ENCODE measurements at places on chromosomes 3 and 15.

DNA sequence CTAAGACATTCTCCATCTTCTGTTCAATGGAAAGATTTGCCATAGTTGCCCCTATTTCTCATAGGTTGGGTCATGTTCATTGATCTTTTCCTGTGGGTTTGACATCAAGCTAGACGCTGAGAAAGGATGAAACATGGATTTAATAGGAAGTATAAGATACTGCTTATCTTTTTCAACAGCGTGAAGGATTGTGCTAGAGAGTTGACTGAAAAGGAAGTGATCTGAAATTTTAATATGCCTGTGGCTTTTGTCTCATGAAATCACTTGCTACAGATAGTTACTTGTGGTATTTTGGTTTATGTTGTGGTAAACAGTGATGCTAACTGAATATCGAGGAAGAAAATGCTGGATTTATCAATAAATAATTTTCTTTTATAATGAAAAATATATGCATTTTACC is 442.9 kb downstream of the EDEM1 start:
- no peaks in the 10 kb centered on the region for H3K27me3 ChIP-seq
- no peak overlapping the region for H3K4me3 ChIP-seq
- no peak overlapping the region for H3K27ac ChIP-seq
- H3K4me1 ChIP-seq: no peaks in the 10 kb centered on the region

GRCh38 chr15:93257920-93258319 is 168.9 kb upstream of the RGMA start:
- H3K4me1 ChIP-seq: no peaks in the 10 kb centered on the region
- no peak overlapping the region for H3K27ac ChIP-seq
- no peaks in the 10 kb centered on the region for H3K36me3 ChIP-seq

GRCh38 chr3:156691920-156692319 is 17.5 kb downstream of the TIPARP start:
- peaks cover 3% of the 10 kb centered on the region for H3K36me3 ChIP-seq
- peak overlapping the region; percentile 67 for H3K27ac ChIP-seq
- H3K27me3 ChIP-seq: no peaks in the 10 kb centered on the region
- peak; percentile 85 for DNase-seq
- peaks cover 17% of the 10 kb centered on the region for H3K4me1 ChIP-seq

- H3K27ac ChIP-seq: no peak overlapping the region
- H3K4me1 ChIP-seq: no peaks in the 10 kb centered on the region
- no peaks in the 10 kb centered on the region for H3K27me3 ChIP-seq
- H3K36me3 ChIP-seq: no peaks in the 10 kb centered on the region
- H3K4me3 ChIP-seq: no peak overlapping the region
These were observed 144.1 kb downstream of the SOX2 start for GRCh38 chr3:181855825-181856224.

GRCh38 chr3:74561881-74562280 is 52.6 kb downstream of the CNTN3 start:
- no peaks in the 10 kb centered on the region for H3K27me3 ChIP-seq
- no peak overlapping the region for H3K4me3 ChIP-seq
- H3K27ac ChIP-seq: no peak overlapping the region

GRCh38 chr15:83104141-83104540 is 3.3 kb upstream of the TM6SF1 start:
- no peaks in the 10 kb centered on the region for H3K4me1 ChIP-seq
- no peak for DNase-seq
- H3K36me3 ChIP-seq: no peaks in the 10 kb centered on the region
- H3K27me3 ChIP-seq: peaks cover 16% of the 10 kb centered on the region
- H3K27ac ChIP-seq: no peak overlapping the region

DNA sequence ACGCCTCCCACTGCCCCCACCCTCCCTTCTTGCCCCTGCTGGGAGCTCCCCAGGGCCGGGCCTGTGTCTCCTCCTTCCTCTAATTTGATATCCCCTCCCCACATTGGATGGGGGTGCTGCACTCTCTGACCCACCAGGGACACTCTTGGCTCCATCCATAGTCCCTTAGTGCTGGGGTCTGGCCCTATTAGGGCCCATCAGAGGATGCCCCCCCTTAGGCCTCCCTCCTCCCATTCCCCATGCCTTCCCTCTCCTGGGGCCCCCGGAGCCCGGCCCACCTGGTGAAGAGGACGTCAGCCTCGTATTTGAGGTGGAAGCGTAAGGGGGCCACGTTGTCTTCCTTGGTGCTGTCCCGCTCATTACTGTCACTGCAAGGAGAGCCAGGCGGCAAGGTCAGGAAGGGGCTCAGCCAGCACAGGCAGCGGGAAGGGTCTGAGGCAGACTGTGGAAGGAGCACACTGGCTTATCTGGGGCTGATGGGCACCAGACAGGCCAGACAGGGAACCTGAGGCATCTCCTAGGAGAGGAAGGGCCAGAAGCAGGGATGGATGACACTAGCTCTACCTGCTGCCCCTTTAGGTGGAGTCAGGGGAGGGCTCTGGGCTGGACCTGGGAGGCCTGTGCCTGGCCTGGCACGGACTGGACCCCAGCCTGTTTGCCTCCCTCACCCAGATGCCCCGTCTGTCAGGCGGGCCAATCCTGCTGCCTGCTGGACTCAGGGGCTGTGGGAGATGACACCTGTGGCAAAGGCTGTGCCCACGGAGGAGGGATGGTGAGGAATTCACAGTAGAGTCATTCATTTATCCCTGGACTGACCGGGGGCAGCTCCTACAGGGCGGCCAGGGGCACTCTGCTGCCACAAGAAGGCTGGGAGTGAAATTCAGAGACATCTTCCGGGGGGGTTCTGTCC is 36.2 kb downstream of the FEM1B start:
- no peaks in the 10 kb centered on the region for H3K27me3 ChIP-seq
- H3K4me3 ChIP-seq: no peak overlapping the region
- DNase-seq: no peak
- no peaks in the 10 kb centered on the region for H3K4me1 ChIP-seq

- H3K4me1 ChIP-seq: peaks cover 6% of the 10 kb centered on the region
- no peak overlapping the region for H3K27ac ChIP-seq
- H3K4me3 ChIP-seq: no peak overlapping the region
- DNase-seq: no peak
- H3K27me3 ChIP-seq: no peaks in the 10 kb centered on the region
These were observed 321.0 kb upstream of the C2CD4B start for GRCh38 chr15:62486041-62486440.

GRCh38 chr3:64462203-64462602 is 225.6 kb downstream of the ADAMTS9 start:
- peak overlapping the region; percentile 62 for H3K27ac ChIP-seq
- no peaks in the 10 kb centered on the region for H3K36me3 ChIP-seq
- DNase-seq: peak; percentile 79
- H3K4me3 ChIP-seq: peak overlapping the region; percentile 39
- H3K27me3 ChIP-seq: peaks cover 2% of the 10 kb centered on the region

DNA sequence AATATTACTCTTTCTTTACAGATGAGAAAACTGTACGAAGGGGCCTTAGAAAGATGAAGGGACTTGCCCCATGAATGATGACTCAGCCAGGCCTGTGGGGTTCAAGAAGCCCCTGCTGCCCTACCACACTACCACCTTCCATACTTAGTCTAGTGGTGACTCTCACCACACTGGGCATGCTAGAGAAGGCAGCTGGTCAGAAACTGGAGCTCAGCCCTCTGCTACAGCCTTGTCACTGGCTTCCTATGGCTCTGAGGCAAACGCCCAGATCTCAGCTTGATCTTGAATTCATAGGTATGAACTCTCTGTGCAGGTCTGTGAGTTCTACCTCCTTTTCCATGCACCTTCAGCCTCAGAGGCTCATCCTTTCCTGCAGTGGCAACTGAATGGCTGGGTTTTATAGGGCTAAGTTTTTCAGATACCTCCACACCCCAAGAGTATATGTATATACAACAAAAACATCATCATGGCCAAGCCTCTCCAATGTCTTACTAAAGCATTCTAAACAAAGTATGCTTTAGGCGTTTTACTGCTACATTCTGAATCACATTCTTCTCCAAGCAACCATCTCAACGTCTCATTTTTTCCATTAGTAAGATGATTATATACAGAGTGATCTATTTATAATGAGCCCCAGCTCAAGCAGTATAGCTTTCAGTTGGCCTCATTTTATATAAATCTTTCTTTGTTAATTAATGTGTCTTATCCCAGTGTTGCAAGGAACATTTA is 234.1 kb downstream of the GREM1 start:
- no peak overlapping the region for H3K27ac ChIP-seq
- H3K4me3 ChIP-seq: no peak overlapping the region
- no peak for DNase-seq

- H3K27ac ChIP-seq: no peak overlapping the region
- peak; percentile 29 for DNase-seq
- H3K27me3 ChIP-seq: no peaks in the 10 kb centered on the region
- no peaks in the 10 kb centered on the region for H3K36me3 ChIP-seq
These were observed 12.2 kb downstream of the RTP1 start for GRCh38 chr3:187209491-187209890.

GRCh38 chr3:127732879-127733350 is 60.2 kb downstream of the ABTB1 start:
- no peaks in the 10 kb centered on the region for H3K36me3 ChIP-seq
- H3K4me1 ChIP-seq: peaks cover 21% of the 10 kb centered on the region
- no peaks in the 10 kb centered on the region for H3K27me3 ChIP-seq
- no peak overlapping the region for H3K4me3 ChIP-seq

DNA sequence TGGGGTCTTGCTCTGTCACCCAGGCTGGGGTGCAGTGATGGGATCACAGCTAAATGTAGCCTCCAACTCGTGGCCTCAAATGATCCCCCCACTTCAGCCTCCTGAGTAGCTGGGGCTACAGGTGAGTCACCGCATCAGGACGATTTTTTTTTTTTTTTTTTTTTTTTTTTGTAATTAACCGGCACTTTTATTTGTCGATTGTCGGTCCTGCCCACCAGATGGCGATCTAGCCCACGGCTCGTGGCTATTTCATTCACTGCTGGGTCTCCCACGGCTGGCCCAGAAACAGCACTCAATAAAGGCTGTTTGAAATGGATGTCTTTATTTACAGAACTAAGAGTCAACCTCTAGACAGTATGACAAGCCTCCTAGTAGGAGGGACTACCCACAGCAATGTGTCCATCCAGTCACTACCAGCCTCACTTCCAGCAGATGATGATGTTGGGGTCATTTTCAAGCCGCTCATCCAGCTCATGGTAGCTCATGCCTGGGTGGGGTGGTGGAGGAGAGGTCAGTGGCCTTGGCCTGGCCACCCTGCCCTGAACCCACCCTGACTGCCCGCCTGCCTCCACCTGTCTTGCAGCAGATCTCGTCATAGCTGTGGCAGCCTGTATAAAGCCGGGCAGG is 1.8 kb upstream of the ZMYND10 start:
- no peak overlapping the region for H3K4me3 ChIP-seq
- H3K27ac ChIP-seq: no peak overlapping the region
- no peaks in the 10 kb centered on the region for H3K27me3 ChIP-seq
- H3K36me3 ChIP-seq: no peaks in the 10 kb centered on the region

DNA sequence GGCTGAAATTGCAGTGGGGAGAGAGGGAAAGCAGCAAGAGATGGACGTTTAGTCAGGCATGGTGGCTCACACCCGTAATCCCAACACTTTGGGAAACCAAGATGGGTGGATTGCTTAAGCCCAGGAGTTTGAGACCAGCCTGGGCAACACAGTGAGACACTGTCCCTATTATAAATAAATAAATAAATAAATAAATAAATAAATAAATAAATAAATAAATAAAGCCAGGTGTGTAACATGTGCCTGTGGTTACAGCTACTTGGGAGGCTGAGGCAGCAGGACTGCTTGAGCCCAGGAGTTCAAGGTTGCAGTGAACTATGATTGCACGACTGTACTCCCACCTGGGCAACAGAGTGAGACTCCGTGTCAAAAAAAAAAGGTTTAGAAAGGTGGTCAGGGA is 54.0 kb upstream of the ARPP19 start:
- no peaks in the 10 kb centered on the region for H3K27me3 ChIP-seq
- H3K27ac ChIP-seq: no peak overlapping the region
- H3K36me3 ChIP-seq: no peaks in the 10 kb centered on the region
- DNase-seq: no peak

- H3K4me1 ChIP-seq: no peaks in the 10 kb centered on the region
- no peak overlapping the region for H3K27ac ChIP-seq
- H3K4me3 ChIP-seq: no peak overlapping the region
- no peak for DNase-seq
- H3K27me3 ChIP-seq: no peaks in the 10 kb centered on the region
- no peaks in the 10 kb centered on the region for H3K36me3 ChIP-seq
These were observed 45.1 kb downstream of the RSL24D1 start for GRCh38 chr15:55151631-55152030.

DNA sequence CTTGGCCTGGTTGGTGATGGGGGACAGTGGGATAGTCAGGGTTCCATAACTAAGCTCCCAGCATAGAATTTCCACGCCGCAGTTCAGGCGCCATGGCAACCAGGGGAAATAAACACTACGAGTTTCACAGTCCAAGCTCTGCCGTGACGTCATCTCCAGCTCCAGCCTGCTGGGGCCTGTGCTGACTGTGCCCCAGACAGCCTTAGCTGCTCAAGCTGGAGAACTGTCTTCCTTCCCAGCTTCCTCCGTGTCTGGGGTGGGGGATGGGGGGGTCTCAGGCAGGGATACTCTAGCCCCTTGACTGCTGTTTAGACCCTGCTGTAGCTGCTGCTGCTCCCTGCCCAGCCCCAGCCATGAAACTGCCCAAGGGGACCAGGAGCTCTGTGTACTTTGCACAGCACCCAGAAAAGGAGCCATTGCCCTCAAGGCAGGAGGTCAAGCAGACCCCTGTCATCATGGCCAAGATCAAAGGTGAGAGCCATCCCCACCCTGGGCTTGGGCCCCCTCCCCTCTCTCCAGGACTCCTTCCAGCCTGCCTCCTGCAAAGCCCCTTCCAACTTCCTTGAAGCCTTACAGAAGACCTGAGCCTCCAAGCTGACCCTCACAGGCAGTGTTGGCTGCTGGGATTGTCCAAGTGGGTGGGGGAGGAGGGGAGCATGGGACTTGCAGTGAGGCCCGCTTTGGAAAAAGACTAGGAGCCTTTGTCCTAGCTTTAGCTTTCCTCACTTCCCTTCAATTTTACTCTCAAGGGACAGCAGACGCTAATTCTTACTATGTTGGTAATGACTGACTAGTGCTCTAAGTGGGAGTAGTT is 11.4 kb upstream of the CSPG4 start:
- H3K36me3 ChIP-seq: no peaks in the 10 kb centered on the region
- peak; percentile 94 for DNase-seq
- H3K4me3 ChIP-seq: no peak overlapping the region
- peak overlapping the region; percentile 81 for H3K27ac ChIP-seq

DNA sequence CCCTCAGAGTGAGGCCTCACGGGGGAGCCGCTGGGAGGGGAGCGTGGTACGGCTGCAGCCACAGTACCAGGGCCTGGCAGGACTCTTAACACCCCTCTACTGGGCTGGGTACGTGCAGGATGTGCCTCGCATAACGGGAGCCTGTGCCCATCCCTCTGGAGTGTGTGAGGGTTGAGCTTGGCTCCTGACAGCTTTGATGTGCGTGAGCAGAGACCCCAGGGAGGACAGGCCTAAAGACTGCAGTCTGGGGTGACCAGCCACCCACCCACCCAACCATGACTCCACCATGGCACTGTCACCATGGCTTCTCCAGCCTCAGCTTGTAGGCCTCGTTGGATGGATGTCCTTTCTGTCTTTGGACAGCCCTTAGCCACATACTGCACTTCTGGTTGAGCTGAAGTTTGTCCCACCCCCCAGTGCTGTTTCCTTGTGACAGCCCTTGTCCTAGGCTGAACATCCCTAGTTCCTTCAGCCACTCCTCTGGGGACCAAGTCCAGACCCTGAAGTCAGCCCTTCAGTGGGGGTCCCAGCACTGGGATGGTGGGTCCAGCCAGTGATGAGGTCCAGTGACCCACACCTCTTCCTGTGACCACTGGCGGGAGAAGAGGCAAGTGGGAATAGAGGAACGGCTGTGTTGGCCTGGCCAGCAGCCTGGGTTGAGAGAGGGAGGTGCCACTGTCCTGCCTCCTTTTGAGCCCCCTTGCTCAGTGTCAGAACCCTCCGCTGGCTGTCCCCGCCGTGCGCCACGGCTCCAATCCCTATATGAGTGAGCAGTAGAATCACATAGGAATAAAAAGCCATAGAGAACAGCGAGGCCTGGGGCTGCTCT is 6.1 kb downstream of the GLYCTK start:
- DNase-seq: no peak
- H3K27me3 ChIP-seq: no peaks in the 10 kb centered on the region
- peaks cover 13% of the 10 kb centered on the region for H3K36me3 ChIP-seq

All from fibroblast of lung (primary cell).